ENCODE measurements at places on chromosomes 12 and 14. TPM values are rescaled to one million over a fixed set of nuclear protein-coding genes. Genes with fewer than 3 reads are reported as not detected.

The POMT2 gene
- 7.8 TPM for total RNA-seq

The ELK3 gene
- total RNA-seq: 50.2 TPM

The DGKA gene
- 18.0 TPM for total RNA-seq

DNA sequence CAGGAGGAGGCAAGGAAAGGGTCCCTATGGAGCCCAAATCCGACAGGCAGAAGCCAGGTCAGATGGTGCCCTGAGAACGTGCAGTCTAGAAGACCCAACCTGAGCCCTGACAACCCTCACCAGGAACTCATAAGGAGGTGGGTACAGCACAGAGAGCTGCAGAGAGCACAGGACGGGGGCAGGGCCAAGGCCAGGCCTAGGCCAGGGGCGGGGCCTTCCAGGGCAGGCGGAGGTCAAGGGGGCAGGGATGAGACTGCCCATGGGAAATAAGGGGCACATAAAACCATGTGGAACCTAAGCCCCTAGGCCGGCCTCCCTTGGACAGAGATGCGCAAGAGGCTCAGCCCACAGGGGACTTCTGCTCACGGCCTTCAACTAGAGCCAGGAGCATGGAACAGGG, 45.1 kb downstream of the SSH1 start:
- no peak for DNase-seq

- DNase-seq: no peak
Measured at GRCh38 chr14:74144789-74145188, 60.0 kb downstream of the LIN52 start.

DNA sequence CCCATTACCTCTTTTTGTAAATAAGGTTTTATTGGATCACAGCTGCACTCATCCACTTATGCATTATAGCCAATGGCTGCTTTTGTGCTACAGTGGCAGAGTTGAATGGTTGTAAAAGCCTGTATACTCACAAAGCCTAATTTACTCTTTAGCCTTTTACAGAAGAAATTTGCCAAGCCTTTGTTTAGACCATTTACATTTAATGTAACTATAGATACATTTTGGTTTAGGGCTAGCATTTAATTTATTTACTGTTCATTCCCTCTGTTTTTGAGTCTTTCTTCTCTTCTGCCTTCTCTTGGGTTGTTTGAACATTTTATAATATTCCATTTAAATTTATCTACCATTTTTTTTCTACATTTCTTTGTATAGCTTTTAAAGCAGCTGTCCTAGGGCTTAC, 217.1 kb upstream of the AMIGO2 start:
- DNase-seq: no peak

DNA sequence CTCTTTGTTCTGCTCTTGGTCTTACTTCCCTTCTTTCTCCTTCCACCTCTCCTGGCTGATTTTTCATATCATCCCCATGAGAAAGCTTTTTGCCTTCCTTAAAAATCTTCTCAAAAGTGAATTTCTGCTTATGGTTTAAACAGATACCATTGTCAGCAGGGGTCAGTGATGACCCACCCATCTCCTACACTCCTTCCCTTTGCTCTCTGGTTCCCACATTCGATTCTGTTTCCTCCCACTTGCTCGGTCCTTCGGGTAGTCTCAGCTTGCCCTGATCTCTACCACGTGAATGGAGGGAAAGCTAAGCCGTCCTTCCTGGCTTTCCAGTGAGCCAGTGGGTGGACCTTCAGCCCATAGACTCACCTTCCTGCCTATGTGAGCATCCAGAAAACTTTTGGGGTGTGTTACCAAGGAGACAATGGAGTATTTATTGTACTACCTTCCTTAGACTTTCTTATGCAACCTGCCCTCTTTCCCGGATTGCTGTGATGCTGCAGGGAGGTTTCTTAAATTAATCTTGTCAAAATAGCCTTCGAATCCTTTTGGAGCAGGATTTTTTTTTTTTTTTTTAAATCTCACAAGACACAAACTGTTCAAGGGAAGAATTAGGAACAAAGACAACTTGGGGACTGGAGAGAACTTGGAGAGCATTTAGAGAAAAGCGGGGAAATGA, 306.3 kb downstream of the CACNA1C start:
- no peak for DNase-seq

DNA sequence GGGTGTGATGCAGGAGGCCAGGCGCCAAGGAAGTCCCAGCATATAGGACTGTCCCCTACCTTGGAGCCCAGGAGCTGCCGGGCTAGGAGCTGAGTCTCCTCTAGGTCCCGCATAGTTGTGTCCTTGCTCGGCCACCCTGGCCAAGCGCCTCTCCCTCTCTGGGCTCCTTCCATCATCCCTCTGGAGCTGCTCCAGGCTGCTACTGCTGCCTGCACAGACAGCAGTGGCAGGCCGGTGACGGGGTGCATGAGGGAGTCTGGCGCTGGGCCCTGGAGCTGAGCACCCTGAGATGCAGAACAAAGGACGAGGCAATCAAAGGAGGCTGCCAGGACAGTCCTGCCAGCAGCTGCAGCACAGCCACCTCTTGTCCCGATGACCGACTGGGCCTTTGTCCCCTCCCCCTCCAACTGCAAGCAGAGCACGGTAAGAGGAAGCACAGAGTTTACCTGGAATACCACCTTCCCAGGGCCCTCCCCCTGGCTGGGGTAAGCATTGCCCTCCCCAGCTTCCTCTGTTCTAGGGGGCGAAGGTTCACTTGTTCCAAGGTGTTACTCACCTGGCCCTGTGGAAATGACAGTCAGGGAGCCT, 10.4 kb downstream of the DTX1 start:
- DNase-seq: no peak

GRCh38 chr12:52123487-52124186, 44.1 kb downstream of the SMIM41 start:
- no peak for DNase-seq

- no peak for DNase-seq
Measured at GRCh38 chr12:79938843-79939242, 3.9 kb upstream of the PPP1R12A start.

GRCh38 chr14:105160776-105161175, 7.8 kb downstream of the JAG2 start:
- no peak for DNase-seq
